ENCODE measurements at places on chromosomes 13 and 19. TPM values are rescaled to one million over a fixed set of nuclear protein-coding genes. Genes with fewer than 3 reads are reported as not detected.

NDFIP2 gene
- 14.8 TPM for polyA plus RNA-seq

CRLF1 gene
- polyA plus RNA-seq, result 22.2 TPM

FFAR2 gene
- 0.15 TPM for polyA plus RNA-seq

EDNRB gene
- 9.6 TPM for polyA plus RNA-seq

FCER2 gene
- not detected for polyA plus RNA-seq

ZNF382 gene
- polyA plus RNA-seq, result 0.83 TPM

IGFL4 gene
- polyA plus RNA-seq, result 0.27 TPM

PCDH20 gene
- polyA plus RNA-seq, result 0.71 TPM

CEACAM4 gene
- polyA plus RNA-seq, result not detected

CERS1 gene
- polyA plus RNA-seq, result 104 TPM

NCLN gene
- polyA plus RNA-seq, result 42.4 TPM

ODAD3 gene
- 7.7 TPM for polyA plus RNA-seq

ACP7 gene
- polyA plus RNA-seq, result 1.3 TPM

PET100 gene
- polyA plus RNA-seq, result 130 TPM

PSG2 gene
- not detected for polyA plus RNA-seq

PCCA gene
- 36.3 TPM for polyA plus RNA-seq

IL4I1 gene
- polyA plus RNA-seq, result not detected

PALM3 gene
- polyA plus RNA-seq, result 1.9 TPM

RFPL4AL1 gene
- not detected for polyA plus RNA-seq

PTGIR gene
- polyA plus RNA-seq, result 0.80 TPM

AP1M2 gene
- polyA plus RNA-seq, result 60.8 TPM

FBXO17 gene
- polyA plus RNA-seq, result 4.1 TPM
